ENCODE measurements at places on chromosomes 1 and 21. TPM values are rescaled to one million over a fixed set of nuclear protein-coding genes. Genes with fewer than 3 reads are reported as not detected.

SYCP1 gene
- not detected for total RNA-seq

RXRG gene
- total RNA-seq: 0.24 TPM

FAM151A gene
- total RNA-seq: not detected

CSMD2 gene
- 0.08 TPM for total RNA-seq

NTMT2 gene
- not detected for total RNA-seq

MRPL37 gene
- 86.1 TPM for total RNA-seq

VANGL2 gene
- 12.3 TPM for total RNA-seq

ANGPTL3 gene
- not detected for total RNA-seq

KRTAP12-1 gene
- not detected for total RNA-seq

DPT gene
- total RNA-seq: 0.56 TPM

C4BPB gene
- not detected for total RNA-seq

ANGPTL1 gene
- 4.1 TPM for total RNA-seq

SYNJ1 gene
- total RNA-seq: 4.9 TPM

CLDN14 gene
- total RNA-seq: not detected

NIBAN1 gene
- 27.5 TPM for total RNA-seq

CLCN6 gene
- total RNA-seq: 6.9 TPM

CFAP107 gene
- not detected for total RNA-seq

All from esophagus mucosa (tissue), 1 donor.